ENCODE measurements at places on chromosomes 1 and 21.
A peak's percentile ranks its signal among the peaks of the same experiment; 100 is the strongest.

DNA sequence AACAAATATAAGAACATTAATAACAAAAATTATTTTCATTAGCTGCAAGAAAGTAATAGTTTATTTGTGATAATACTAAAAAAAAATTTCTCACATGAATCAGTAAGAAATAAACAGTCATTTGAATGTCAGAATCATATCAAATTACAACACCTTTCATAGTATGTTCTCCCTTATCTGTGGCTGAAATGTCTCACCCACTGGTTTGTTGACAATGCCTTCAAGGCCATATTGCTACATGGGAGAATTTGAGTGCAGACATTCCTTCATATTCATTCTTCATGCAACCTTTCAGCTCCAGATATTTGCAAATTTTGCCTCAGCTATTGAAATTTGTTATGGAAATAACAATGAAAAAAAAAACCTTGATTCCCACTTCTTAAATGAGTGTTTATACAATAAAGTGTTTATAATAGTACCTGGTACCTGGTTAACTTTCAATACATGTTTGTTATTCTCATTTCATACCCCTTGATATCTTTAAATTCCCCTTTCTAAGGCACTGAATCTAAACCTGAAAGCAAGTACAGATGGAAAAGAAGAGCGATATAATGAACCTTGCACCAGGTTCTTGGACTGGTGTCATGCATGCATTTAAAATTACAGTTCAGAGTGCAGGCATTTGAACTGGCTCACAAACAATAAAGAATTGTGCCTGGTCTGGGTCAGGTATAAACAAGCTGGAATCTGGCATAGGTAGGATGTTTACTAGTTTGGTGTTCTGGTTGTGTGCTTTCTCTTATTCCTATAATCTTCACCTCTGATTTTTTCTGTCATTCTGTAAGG is 242.2 kb upstream of the ADGRL2 start:
- no peak for DNase-seq

DNA sequence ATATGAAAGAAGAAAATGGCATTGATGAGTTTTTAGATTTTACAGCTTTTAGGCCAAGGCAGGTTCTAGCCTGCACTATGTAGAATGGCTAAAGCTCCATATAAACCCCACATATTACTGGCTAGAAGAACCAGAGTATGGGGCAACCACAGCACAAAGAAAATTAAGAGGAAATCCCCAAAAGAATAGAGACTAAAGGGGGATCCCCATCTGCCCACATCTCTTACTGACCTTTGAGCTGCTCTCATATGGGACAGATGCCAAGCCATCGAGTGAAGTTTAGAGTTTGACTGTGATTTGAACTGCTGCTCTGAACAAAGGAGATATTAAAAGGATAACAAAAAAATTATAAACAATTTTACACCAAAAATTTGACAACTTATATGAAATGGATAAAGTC is 102.2 kb upstream of the HAO2 start:
- no peak for DNase-seq

DNA sequence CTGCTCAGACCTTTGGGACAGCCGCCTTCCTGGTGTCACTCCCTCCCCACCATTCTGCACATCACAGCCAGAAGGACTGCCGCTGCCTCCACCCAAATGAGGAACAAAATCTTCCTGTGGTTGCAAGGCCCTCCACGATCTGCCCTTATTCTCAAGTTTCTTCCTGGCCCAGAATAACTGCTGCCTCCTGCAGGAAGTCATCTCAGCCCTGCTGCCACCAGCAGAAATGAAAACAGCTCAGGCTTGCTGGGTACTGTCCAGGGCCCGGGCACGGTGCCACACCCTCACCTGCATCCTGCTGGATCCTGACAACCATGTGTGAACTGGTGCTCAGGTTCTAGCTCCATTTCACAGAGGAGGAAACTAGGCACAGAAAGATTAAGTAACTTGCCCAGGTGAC is 2.8 kb downstream of the CLDN19 start:
- no peak for DNase-seq

GRCh38 chr21:28132713-28133112 is 860.0 kb downstream of the LTN1 start:
- no peak for DNase-seq

- no peak for DNase-seq
Measured at GRCh38 chr1:11350265-11350664, 77.3 kb downstream of the UBIAD1 start.

DNA sequence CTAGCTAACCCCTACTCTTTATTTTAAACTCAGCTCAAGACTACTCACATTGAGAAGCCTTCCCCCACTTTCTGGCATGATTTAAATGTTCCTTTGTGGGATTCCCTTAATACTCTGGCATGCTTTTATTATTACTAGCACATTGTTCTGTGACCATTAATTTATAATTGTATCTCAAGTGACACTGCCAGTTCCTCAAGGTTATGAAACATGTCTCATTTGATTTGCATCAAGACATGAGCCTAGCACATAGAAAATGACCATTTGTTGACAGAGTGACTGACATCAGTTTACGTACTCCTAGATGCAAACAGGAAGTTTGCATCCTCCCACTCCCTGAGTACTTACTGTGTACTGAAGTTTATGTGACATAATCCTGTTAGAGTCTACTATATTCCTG is 15.2 kb downstream of the RGS4 start:
- DNase-seq = no peak

GRCh38 chr1:199394856-199395255 is 632.7 kb upstream of the NR5A2 start:
- no peak for DNase-seq

GRCh38 chr1:222618880-222619596 is 1.1 kb downstream of the MIA3 start:
- peak; percentile 38 for DNase-seq

DNA sequence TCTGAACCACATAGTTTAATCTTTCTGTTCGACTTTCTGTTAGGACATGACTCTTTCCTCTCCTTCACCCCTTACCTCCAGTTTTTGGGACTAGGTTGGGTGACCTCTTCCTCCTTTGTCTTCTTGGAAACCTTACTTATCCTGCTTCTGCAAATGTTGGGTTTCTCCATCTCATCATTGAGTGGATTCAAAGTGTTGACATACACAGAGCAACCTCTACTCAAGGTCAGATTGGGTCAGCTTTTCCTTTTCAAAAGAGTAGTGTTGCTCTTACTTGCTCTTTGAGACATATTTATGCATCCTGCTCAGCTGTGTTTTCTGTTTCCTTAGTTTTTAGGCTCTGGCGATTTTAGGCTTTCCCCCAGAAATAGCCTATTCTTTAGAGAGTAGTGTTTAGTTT is 3.7 kb downstream of the CAMTA1 start:
- no peak for DNase-seq

- no peak for DNase-seq
Measured at GRCh38 chr1:85142753-85143152, 58.1 kb downstream of the SYDE2 start.

- DNase-seq = no peak
Measured at GRCh38 chr21:42568866-42569731, 55.4 kb downstream of the SLC37A1 start.

DNA sequence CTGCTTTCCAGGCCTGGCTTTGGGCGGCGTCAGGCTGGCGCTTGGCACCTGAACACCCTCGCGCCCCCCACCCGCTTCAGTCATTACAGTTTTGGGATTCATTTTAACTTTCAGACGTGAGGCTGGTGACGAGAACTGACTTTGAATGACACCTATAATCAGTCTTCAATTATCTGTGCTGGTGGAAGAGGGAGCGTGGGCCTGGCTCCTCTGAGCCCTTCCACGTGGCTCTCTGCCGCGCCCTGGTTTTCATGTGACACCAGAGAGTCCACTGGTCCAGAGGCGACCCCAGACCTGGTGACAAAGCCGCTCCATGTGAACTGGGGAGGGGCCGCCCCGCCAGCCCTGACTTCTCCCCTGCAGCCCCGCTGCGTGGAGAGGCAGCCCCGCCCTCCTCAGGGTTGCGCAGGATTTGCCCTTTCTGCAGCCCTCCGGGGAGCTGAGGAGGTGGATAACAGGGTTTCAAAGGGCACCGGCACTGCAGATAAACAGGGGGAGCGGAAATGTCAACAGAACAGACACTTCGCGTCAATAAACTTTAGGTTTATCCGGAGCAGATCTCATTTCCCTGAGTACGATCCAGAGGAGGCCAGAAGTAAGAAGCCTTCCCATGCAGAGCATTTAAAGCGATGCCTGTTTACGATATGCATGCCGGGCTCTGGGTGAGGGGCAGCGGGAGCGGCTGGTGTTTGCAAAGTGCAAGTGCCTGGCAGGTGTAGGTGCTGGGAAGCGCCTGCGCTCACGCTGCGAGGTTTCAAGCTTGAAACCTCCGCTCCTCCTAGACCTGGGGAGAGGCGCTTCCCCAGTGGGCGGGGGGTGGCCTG is 56.4 kb downstream of the AJAP1 start:
- no peak for DNase-seq

GRCh38 chr21:37276377-37276776 is 9.2 kb upstream of the VPS26C start:
- no peak for DNase-seq

DNA sequence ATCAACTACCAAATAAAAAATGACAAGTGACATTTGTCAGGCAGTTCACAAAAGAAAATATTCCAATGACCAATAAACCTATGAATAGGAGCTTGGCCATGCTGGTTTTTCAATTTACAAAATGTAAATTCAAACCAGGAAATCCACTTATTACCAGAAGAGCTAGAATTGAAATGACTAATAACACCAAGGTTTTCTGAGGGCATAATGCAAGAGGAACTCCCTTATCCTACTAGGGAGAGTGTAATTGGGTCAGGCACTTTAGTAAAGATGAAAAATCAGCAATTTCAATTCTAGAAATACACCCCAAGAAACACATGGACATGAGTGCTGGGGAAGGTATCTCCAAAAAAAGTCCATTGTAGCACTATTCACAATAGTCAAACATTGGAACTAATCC is 16.7 kb upstream of the TIAM1 start:
- DNase-seq = no peak

DNA sequence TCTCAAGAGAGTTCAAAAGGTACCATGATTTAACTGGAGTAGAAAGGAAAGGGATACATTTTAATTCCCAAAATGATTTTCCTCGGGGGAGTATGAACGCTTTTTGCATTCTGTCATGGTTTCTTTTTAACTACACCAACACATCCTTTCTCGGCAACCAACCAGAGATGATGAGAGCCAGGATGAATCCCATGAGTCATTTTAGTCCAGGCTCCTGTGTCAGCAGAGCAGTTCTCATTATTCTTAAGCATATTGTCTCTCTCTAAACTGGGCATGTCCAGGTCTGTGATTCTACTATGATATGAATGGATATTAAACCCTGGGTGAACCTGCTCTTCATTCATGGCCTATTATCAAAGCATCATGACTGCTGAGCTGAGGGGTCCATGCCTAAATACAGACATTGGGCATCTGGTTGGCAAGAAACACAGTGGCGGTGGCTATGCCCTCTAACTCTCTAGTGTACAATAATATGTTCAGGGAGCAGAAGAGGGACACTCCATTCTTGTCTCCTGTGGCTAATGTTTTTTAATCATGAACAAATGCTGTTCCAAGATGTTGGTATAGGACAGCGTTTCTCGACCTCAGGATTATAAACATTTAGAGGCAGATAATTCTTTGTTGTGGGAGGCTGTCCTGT is 124.3 kb upstream of the ESRRG start:
- no peak for DNase-seq

DNA sequence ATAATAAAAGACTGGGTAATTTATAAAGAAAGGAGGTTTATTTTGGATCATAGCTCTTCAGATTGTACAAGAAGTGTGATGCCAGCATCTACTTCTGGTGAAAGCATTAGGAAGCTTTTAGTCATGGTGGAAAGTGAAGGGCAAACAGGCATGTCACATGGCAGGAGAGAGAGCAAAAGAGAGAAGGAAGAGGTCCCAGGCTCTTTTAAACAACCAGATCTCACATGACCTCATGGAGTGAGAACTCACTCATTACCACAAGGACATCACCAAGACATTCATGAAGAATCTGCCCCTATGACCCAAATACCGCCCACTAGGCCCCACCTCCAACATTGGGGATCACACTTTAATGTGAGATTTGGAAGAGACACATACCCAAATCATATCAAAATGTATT is 10.0 kb downstream of the RPTN start:
- DNase-seq = no peak

DNA sequence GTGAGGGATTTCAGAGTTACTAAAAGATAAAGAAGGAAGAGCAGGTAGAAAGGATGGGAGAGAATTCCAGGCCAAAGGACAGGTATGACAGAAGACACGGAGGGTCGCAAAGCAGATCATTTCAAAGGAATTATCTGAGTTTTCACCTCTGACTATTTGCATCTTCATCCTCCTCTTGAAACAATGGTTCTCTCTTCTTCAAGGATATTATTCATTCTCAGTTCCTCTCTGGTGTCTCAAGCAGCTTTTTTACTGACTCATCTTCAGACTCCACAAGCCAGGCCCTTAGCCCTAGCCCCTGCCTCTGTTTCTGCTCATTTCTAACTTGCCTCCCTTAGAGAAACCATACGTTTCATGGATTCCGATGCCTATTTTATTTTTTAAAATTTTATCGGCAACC is 15.0 kb downstream of the DDX59 start:
- DNase-seq = no peak

- no peak for DNase-seq
Measured at GRCh38 chr1:243924588-243925349, 74.7 kb upstream of the AKT3 start.

DNA sequence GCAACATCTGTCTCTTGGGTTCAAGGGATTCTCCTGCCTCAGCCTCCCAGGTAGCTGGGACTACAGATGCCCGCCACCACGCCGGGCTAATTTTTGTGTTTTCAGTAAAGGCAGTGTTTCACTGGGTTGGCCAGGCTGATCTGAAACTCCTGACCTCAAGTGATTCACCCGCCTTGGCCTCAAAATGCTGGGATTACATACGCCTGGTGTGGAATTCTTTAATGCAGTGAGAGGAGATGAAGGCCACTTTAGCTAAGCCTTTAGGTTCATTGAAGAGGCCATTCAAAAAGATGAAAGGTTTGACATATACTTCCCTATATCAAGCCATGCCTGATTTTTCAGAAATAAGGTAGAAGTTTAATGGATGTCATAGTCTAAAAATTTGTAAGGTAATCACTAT is 162.7 kb downstream of the ST6GALNAC3 start:
- no peak for DNase-seq

DNA sequence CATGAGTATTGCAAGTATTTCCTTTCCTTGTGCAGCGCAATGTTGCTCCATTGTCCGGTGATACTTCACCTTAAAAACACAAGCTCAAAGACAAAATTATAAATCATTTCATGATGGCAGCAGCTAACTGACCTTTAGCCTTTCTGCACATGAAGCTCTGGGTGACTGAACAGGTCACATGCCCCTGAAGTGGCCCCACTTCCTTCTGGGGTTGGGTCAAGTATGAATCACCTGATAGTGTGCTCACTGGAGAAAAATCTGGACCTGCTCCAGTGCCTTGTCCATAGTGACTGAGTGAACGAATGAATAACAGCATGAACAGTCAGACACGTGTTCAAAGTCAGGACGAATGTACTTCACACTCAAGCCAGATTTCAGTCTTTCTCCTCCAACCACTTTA is 658.9 kb downstream of the NPHP4 start:
- no peak for DNase-seq

Measured in thymus (tissue), 14 donors.